ENCODE measurements at places on chromosomes 5 and 9.

DNA sequence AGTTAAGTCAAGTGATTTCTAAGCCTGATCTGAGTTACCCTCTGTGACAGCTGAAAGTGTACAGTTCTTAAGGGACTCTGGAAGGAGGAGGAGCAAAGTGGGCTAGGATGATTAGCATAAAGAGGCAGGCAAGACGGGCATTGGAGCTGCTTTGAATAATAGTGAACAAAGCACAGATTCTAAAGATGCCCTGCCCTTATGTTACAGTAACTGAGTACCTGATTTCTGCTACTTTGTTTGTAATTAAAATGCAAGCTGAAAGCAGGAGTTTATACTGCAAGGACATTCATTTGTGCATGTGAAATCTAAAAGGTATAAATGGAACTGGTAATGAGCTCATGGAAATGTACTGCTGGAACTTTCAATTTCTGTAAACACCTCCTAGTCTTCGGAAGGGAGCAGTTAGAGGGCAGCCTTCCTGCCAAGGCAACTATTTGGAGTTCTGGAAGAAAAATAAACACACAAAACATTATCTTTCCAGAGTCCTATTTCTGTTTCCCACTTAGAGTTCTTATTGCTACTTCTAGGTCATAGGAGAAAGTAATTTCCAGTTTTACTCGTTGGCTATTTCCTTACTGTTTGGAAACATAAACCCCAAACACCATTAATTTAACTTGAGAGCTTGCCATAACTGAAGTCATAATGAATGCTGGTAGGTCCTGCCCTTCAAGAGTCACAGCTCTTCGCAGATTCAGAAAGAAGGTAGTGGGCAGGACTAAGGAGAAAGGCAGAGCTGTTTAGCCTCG is at the start of gene RANBP3L:
TSS of gene RANBP3L (minus strand) at position 45 of the 746 bp plus-strand sequence. CDS start 486 bp downstream, outside the sequence.
- DNase-seq = no peak

DNA sequence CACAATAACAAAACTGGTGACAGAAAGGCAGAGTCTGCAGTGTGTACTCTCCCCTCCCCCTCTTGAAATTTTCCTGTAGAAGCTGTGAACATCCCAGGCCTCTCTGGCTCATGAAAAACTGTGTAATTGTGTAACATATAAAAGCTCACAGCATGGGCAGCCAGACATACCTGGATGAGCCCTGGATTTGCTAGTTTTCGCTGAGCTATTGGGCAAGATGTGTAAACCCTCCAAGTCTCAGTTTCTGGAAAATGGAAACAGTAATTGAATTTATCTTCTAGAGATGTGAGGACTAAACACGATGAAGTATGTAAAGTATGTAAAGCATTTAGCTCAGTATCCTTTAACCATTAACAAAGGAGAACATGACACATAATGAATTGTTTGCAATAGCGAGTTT is 143.2 kb upstream of the ANKH start:
- no peak for DNase-seq

DNA sequence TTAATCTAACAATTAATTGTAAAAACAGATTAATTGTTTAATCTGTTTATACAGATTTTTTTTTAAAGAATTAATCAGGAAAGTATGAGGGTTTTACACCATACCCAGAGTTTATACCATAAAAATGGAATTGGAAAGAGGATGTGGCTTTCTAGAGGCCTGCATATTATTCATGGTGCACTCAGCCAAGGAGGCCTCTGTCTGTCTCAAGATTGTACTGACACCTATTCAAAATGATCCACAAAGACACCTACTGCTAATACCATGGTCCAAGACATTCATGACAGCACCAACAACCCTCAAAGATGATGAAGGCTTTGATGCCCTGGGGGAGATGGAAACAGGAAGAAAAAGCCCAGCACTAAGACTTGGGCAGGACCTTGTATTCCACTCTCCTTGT is 58.1 kb upstream of the MAST4 start:
- no peak for DNase-seq

- no peak for DNase-seq
Measured at GRCh38 chr5:97623441-97623840, 440.4 kb upstream of the RIOK2 start.

- DNase-seq = no peak
Measured at GRCh38 chr5:24505258-24505657, 139.5 kb downstream of the CDH10 start.

DNA sequence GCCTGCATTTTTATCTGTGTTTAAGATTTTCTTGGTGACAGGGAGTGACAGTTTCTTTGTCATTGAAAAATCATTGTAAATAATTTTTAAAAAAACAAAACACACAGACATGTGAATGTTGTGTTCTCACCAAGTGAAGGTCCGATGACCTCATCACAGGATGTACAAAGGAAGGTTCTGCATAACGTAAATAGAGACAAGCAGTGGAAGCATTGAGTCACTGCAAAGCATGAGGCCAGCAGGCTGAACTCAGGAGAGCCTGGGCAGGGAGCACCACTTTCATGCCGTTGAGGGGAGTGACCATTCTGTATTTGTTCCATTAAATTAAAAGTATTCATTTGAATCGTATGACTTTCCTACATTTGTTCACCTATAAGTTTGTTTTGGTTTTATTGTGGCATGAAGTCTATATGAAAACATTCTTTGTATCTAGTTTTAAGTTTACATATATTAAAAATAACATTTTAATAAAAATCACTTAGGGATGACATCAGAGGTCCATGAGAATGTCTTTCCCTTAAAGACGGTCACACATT is 70.4 kb upstream of the TLE1 start:
- no peak for DNase-seq

- DNase-seq = no peak
Measured at GRCh38 chr5:161086461-161086860, 234.4 kb upstream of the ATP10B start.

- no peak for DNase-seq
Measured at GRCh38 chr5:139792218-139792617, 3.4 kb upstream of the PSD2 start.

GRCh38 chr9:20084125-20084524 is 295.3 kb upstream of the SLC24A2 start:
- DNase-seq = no peak

DNA sequence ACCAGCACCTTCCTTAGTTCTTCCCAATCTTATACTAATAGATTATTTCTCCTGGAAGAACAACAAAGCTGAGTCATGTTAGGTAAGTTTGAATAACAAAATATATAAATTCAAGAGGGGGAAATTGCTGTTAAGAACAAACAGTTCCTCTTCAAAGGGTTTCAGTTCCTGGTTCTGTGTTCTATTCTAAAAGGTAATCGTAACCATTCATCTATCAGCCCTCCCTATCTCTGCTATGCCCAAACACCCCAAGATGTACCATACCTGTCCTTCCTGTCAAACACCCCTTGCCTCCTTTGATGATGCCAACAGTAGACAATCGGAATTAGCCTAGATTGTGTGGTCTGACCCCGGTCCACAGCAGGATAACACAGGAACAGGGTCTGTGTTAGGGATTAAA is 4.2 kb upstream of the RNF180 start:
- DNase-seq = no peak

DNA sequence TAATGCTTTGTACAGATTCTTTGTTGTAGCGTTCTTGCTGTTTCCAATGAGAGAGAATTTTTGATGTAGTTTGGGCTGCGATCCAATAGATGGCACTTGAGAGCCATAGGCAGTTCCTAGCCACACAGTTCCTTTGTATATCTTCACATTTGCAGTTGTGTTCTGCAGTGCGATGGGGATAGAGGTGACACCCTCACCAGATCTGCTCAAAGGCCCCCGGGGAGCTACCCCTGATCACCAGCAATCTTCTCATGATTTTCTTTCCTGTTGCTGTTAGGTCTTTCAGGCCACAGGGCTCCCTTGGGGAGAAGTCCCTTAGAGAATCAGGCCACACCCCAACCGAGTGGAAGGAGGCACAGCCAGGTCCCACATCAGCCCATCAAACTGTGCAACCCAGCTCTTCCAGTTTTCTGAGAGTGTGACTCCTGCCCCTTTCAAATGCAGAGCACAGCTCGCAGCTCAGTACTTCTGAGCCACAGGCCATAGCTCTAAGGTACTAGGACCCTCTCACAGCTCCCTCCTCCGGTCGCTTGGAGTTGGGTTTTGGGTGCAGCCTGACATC is 353.7 kb downstream of the SLCO4C1 start:
- DNase-seq = peak; percentile 46

- no peak for DNase-seq
Measured at GRCh38 chr5:68884883-68885282, 208.9 kb upstream of the SLC30A5 start.

DNA sequence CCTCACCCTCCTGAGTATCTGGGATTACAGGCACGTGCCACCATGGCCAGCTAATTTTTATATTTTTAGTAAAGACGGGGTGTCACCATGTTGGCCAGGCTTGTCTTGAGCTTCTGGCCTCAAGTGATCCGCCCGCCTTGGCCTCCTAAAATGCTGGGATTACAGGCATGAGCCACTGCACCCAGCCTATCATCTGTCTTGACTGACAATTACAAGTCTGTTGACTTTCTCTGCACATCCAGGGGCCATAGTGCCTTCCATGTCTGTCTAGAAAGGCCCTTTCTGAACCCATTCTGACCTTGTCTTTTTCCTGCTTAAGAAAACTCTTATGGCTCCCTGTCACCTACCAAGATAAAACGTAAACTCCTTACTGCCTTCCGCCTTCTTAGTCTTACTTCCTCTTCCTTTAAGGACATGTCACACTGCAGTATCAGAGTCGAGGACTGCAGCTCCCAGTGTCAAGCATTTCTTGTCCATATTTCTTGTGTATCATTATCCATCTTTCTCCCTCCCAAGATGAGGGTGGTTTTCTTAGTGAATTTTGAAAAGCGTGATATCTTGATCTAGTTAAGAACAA is 49.9 kb upstream of the SHB start:
- no peak for DNase-seq

DNA sequence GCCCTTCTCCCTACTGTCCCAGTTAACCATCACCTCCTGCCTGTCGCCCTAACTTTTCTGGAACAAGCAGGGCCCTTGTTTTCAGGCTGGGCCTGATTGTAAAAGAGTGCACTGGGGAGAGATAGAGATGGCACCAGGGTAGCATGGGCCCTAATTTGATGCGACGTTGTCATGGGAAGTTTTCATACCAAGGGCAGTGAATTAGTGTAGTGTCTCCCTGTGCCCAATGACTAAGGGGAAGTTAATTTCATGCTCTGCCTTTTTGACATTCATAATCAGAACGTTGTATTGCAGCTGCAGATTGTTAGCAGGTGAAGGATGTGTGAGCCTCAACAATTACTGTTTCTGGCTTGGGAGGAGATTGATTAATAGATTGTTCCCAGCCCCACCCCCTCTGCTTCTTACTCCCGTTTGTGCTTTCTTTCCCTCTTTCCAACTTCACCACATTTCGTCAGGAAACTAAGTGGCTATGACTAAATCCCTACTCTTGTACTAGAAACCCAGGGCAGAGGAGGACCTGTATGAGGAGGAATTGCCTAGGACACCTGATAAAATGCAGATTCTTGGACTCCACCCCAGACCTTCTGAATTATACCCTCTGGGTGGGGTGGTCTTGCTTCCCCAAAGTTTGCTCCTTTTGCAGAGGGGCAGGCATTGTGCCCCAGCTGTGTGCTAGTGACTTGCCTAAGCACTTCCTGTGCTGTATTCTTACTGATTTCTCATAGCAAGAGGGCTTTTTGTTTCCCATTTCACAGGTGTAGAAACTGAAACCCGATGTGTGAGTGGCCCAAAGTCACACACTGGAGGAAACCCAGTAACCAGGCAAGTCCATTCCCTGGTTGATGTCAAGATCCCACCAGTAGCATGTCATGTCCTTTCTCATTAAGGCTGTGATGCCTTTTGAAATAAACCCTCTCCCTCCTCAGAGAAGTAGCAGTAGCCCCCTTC is 56.3 kb downstream of the DAB2IP start:
- no peak for DNase-seq

GRCh38 chr5:61293071-61293470 is 39.0 kb upstream of the ZSWIM6 start:
- no peak for DNase-seq

DNA sequence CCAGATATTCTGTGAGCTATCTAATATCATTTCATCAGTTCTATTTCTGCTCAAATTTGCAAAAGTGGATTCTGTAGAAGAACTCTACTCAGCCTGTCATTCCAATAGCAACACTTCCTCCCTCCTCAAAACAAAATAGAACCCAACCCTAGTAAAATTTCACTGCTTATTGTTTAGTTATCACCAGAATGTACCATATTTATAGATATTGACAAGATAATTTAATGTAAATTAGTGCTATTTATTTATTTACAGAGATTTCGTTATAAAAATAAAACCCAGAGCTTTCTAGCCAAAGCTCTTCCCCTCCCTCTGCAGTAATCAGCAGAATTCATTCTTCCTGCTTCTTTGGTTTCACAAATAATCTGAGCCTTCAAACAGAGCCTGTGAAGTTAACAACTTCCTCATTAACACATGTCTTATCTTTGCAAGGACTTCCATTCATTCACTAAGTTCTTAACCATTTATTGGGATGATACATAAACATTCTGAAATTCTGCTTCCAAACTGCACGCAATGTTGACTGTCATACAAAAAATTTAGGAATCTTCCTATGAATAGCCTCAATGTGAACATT is 73.7 kb upstream of the PJA2 start:
- no peak for DNase-seq

- peak; percentile 30 for DNase-seq
Measured at GRCh38 chr5:175654807-175655206, 3.1 kb upstream of the HRH2 start.

DNA sequence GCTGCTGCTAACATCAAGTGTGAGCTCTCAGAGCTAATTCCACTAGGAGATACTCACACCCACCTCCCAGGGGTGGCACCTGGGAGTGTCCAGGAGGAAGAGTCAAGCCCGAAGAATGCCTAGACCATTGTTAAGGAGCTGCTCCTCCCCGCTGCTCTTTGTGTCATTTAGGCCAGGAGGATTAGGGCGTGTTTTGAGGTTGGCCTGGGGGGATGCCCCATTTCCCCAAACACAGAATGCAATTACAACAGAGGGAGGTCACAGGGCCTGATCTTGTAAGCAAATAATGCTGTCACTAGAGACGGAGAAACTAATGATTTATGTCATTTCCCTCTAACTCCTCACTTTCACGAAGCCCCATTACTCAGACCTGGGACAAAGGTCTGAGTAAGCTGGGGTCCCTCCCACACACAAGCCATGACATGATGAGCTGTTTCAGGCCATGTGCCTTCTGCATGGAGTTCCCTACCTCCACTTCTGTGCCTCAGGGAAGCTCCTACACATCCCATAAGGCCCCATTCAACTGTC is 312.5 kb downstream of the ACTL7B start:
- DNase-seq = no peak

DNA sequence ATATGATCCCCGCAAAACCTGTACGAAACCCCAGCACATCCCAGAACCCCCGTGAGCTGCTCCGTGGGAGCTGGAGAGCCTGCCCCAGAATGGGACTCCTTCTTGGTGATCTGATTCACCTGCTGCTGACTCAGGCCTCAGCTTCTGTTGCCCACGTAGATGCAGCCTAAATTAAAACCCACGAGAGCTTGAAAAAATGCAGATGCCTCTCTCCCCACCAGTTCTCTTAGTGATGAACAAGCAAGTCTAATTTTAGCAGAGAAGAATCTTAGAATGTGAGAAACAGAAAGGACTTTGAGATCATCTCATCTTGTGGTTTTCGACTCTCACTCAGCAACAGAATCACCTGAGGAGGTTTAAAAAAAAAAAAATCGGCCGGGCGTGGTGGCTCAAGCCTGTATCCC is 57.6 kb downstream of the TMOD1 start:
- DNase-seq = no peak

GRCh38 chr5:172088801-172089200 is 82.4 kb upstream of the FBXW11 start:
- DNase-seq = no peak
